ENCODE measurements at places on chromosomes 3 and 15.

DNA sequence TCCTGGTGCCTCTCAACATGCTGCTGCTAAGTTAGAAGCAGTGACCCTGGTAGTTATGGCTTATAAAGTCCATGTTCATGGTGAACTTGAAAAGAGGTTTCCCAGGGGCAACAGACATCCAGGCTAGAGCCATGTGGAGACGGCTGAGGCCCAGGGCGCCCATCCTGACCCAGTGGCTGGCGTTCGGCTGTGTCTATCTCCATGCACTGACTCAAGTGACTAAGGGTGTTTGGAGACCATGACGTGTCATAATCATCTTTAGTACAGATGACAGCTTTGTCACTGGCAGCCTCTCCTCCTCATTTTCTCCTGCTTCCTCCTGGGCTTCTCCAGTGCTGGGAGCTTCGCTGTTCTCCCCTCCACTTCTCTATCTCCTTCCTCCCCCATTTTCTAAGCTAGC lies 287.4 kb upstream of the LYSMD4 start:
- no peak for DNase-seq

DNA sequence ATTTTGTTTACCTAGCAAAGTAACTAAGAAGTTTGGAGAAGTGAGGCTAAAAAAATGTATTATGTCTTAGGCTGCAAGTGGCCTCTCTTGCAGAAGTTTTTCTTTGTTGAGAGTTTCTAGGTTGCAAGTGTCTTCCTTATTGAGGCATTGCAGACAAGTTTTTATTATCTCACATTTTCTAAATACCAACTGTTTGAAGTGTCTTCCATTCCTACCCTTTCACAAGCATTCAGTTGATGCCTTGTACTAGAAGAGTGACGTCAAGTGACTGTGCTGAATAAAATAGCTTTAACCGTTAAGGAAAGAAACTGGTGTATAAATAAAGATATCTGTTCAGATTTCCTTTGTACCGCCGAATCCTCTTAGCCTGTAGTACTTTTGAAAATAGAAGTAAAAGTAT lies 123.3 kb downstream of the ALCAM start:
- no peak for DNase-seq

GRCh38 chr15:39685367-39685766 lies 97.3 kb downstream of the FSIP1 start:
- no peak for DNase-seq

- DNase-seq, result no peak
Observed at GRCh38 chr3:77038930-77039605, 831 bp upstream of the ROBO2 start.

- DNase-seq, result no peak
Observed at GRCh38 chr15:65066635-65067316, 1.0 kb downstream of the RASL12 start.

- no peak for DNase-seq
Observed at GRCh38 chr3:127820826-127821313, 1.4 kb downstream of the MGLL start.

All from inflammatory macrophage treated with lipopolysaccharide for 4 hours (primary cell).